ENCODE measurements at places on chromosomes 6 and 20.

DNA sequence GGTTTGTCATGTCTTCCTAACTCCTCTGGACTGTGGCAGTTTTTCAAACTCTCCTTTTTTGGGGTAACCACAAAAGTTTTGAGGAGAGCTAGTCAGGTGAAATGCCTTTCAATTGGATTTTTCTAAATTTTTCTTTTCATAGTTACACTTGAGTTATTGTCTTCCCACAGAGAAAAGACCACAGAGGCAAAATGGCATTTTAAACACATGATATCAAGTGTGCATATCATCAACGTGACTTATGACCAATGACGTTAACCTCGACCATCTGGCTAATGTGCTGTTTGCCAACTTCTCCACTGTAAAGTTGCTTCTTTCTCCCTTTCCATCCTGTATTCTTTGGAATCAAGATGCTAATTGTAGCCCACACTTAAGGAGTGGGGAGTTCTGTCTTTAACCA is 41.3 kb upstream of the SNAP25 start:
- DNase-seq, result no peak

- DNase-seq, result no peak
Measured at GRCh38 chr6:121112356-121112755, 221.9 kb downstream of the TBC1D32 start.

DNA sequence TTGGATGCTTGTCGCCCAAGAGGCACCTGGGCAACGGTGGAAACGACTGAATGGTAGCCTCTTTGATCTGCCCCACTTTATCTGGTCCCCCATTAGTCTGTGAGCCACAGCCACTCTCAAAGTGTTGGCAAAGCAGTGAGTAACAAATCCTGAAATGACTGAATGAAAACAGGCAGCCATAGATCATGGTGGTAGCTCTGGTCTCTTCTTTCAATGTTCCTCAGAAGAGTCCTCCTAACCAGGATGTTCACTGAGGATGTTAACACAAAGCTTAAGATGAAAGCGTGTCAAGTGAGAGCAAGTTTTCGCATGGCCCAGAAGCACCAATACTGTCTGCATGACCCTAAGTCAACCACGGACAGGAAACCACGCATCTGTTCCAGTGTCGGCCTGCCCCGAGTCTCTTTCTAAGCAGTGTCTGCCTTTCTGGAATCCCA is 107.3 kb downstream of the IRF4 start:
- no peak for DNase-seq

GRCh38 chr6:79230149-79230548 is 4.3 kb downstream of the HMGN3 start:
- no peak for DNase-seq

- DNase-seq, result no peak
Measured at GRCh38 chr6:63804381-63804956, 168.9 kb downstream of the PHF3 start.

DNA sequence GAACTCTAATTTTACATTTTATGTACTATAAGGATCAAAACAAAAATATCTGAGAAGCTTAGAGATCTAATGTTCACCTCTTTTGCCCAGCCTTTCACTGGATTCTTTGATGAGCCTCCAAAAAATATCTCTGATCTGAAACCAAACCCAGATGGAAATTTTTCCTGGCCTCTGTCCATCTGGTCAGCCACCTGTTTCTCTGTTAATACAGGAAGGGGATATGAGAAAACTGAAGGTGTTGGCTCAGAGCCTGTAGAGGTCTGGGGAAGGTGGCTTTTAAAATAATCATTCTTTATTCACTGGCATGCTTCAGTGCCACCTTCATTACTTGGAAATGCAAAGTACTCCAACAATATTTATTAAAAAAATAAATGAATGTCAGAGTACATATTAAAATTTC is 8.5 kb upstream of the MCM3 start:
- peak; percentile 30 for DNase-seq

DNA sequence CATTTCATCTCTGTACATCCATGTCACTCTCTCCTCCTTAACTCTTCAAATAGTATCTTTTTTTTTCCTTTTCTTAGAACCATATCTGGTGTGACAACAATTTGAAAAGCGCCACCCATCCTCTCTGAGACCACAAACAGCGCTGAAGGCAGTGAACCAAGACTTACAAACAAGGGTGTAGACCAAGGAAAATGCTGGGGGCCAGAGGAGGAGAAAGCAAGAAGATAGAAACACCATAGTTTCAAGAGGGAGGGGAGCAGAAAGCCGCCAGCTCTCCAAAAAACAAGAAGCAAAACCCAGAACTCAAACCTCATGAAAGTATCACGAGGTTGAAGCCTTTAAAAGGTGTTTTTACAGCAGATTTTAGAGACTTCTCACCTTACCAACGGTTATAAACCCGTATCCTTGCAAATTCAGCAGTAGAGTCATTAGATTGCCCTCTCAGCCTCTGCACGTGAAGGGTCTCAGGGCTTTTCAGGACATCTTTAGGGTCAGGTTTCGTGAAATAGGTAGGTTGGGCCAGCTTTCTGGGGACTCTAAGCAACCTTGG is 13.3 kb upstream of the RIPOR2 start:
- no peak for DNase-seq

DNA sequence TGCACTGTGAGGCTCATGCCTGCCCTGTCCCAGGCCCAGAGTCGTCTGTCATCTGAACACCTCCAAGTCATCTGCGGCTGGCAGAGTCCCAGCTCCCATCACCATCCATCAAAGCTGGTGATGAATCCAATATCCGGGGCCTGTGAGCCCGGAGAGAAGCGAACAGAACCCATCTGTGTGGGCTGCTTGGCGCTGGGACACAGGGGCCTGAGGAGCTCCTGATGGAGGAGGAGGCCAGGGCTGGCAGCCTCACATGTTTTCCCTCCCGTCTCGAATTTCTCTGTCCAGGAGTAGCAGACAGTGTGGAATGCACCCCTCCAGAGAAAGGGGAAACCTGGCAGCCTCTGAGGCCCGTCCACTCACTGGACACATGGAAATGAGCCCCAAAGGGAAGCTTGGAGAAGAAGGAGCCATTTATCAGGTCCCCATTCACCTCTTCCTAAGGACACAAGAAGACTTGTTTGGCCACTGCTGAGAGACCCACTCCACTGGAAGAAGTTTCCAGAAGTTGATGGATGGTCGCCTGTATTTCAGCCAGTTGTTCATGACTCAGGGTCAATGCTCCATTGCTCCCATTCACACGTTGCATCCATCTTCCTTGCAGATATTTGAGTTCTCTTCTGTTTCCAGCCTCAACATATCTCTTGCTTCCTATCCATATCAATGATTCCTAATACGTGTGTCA is 307.5 kb upstream of the SULF2 start:
- no peak for DNase-seq

- no peak for DNase-seq
Measured at GRCh38 chr20:7672571-7672970, 267.7 kb downstream of the HAO1 start.

DNA sequence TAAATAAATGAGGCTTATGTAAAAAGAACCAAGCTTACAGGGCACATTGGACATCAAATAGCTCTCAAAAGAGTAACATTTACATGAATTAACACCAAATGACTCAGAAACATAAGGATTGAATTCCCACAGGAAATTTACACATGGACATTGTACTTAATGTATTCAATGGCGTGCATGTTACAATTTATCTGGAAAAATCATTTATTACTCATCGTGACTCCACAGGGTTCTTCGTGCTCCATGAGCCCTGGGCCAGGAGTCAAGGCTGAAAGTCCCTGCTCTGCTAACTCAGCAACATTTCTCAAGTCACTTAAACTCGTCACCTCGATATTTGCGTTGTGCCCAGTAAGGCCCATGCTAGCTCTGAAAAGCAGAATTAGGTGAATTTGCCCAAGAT is 158.5 kb downstream of the PHACTR1 start:
- no peak for DNase-seq

DNA sequence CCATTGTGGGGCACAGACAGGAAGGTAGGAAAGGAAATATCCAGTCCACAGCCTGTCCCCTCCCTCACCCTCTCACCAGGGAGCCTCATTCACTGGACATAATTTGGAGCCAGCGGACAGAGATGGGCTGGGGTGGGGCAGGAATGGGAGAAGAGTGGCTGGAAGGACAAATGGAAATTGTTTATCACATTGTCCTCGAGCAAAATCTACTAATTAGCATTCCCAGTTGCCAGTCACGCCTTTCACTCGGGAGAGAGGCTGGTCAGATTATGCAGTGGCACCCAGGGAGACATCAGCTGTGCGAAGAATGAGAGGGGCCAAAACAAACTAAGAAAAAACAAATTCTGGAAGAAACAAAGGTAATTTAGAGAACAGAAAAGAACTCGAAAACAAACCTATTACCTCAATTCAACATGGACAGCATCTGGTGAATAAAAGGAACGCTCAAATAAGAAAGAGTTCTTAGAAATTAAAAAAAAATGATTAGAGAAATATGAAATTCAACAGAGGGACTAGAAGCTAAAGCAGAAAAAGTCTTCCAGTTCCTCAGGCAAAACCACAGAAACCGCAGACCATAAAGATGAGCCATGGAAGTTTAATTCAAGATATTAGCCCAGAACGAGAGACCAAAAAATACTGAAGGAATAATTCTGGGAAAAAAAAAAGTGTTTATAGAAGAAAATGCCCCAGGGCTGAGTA is 108.5 kb upstream of the RALGAPA2 start:
- no peak for DNase-seq

- no peak for DNase-seq
Measured at GRCh38 chr6:8269872-8270454, 165.4 kb downstream of the SLC35B3 start.

DNA sequence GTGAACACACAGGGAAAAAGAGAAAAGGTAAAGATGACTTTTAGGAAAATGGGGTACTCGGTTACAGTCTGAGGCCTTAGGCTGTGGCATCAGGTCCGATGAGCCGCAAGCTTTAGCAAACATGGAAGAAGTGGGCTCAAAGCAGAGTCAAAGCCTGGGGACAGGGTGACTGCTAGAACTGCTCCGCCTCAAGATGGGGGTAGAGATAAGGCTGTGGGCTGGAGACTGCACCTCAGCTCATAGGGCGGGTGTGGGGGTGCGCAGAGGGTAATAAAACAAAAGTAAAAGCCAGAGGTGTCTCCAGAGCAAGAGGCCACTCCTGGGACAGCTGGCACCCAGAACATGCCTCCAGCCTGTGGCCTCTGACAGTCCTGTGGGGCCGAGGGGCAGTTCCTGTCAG is 21.3 kb upstream of the SYNDIG1 start:
- no peak for DNase-seq

GRCh38 chr20:50187403-50188051 is 3.1 kb upstream of the CEBPB start:
- DNase-seq, result no peak

DNA sequence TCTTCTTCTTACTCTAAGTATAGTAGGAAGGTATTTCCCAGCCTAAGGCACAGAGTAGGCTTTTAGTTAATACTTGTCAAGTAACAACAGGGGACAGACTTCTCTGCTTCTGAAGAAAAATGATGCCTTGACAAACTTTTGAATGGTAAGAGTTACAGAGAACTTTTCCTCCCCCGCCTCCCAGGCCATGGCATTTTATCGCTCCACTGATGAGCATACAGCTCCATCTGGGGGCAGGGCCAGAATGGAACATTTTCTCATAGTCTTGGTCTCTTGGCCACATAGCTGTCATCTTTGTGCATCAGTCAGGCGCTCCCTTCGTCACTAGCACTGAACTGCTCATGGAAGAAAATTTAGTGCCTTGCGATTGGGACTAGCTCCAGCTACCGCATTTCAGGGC is 1066.8 kb upstream of the CITED2 start:
- no peak for DNase-seq

DNA sequence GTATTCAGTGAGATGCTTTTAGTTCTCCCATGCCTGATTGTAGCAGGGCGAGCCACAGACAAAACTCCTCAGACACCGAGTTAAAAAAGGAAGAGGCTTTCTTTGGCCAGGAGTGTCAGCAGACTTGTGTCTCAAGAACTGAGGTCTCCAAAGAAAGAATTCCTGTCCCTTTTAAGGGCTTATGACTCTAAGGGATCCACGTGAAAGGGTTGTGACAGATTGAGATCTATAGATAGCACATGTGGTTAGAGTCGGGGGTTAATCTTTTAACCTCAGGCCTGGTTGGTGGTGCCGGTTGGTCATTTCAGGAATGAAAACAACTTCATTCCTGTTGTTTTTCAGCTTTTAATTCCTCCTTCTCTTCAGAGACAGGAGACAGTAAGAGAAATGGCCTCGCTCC is 168.8 kb upstream of the GRIK2 start:
- DNase-seq, result no peak

DNA sequence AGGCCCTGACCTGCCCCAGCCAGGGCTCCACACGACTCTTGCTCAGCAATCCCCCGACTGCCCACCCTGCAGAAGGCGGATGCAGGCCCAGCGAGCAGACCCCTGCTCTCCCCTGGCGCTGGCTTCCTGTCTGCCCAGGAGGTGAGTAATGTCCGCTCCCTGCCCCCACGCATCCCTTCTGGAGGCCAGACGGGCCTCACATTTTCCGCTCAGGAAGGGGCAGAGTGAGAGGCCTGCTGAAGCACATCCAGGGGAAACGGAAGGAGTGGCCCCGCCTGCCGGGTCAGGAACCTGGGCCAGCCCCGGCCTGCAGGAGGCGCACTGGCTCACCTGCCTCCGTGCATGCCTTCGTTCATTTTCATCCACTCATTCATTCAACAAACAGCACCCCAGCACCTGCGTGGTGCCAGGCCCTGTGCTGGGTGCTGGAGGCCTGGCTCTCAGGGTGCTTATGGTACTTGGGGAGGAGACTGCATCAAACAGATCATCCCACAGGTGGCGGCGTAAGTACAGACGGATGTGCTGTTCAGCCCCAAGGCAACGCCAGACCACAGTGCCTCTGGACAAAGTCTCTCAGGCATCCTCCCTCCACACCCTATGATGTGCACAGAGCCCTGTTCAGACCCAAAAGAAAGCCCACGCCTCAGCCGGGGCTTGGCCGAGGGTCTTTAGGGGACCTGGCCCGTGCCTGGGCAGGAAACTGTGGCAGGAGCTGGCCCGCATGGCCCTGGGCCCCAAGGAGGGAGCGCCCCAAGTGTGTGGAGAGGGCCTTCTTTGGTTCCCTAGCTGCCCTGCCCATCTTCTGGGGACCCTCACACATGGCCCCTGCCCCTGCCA is 112.1 kb downstream of the ASXL1 start:
- no peak for DNase-seq

DNA sequence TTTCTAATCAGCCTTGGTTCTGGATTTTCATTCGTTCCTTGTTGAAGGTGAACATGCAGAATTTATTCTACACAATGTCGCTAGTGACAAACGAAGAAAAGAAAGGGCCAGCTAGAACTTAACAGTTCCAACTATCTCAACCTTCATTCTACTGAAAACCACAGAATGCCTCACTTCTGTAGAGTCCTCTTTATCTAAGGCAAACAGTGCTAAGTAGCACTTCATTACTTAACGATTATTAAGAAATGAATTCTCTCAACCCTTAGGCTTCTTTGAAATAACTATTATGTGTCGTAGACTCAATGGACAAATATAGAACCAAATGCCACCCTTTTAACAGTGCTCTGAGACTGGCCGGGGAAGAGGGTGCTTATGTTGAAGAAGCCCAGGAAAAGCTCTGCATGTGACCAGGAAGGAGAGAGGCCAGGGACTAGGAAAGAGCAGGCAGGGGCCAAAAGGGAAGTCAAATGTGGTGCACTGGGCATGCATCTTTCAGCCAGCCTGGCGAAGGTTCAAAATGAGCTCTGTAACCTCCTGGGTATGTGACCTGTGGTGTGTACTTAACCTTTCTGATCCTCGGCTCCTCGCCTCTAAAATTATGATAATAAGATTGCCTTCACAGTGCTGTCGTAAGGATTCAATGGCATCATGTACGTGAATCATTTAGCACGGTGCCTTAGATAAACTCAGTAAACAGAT is 55.4 kb upstream of the BMP2 start:
- DNase-seq, result peak; percentile 25

- DNase-seq, result no peak
Measured at GRCh38 chr20:49562311-49563014, 5.5 kb downstream of the PTGIS start.

Measured in NCI-H2029 treated with DMSO at 0.1 percent for 48 hours (cell line).